Bronchial smooth muscle cell (primary cell): ENCODE measurements at places on chromosomes 4 and X. TPM values are rescaled to one million over a fixed set of nuclear protein-coding genes. Genes with fewer than 3 reads are reported as not detected.

Gene CLDN34
- not detected in 2 replicates for total RNA-seq

Gene C4orf50
- total RNA-seq = not detected in 2 replicates

Gene MAGED4B
- total RNA-seq = 18.3 and 51.6 TPM in 2 replicates

Gene CFP
- 0.17 and 0.47 TPM in 2 replicates for total RNA-seq

Gene CLDN2
- total RNA-seq = not detected in 2 replicates

Gene CABS1
- total RNA-seq = not detected in 2 replicates

Gene PCDH18
- 387 and 423 TPM in 2 replicates for total RNA-seq

Gene RNF175
- total RNA-seq = 0.16 and 1.3 TPM in 2 replicates

Gene SPANXA2
- total RNA-seq = not detected in 2 replicates

Gene SEPTIN6
- total RNA-seq = 9.3 and 9.5 TPM in 2 replicates

Gene CFAP47
- total RNA-seq = under 0.01 TPM in 1 of 2 replicates, not detected in the other

Gene ATP1B4
- not detected in 2 replicates for total RNA-seq

Gene S100P
- total RNA-seq = 0.32 and 1.4 TPM in 2 replicates

Gene ADAM29
- not detected in 2 replicates for total RNA-seq

Gene ARHGAP36
- total RNA-seq = not detected in 2 replicates

Gene CT45A3
- total RNA-seq = not detected in 2 replicates

Gene HPF1
- total RNA-seq = 11.0 and 19.1 TPM in 2 replicates

Gene MAGEB2
- total RNA-seq = not detected in 2 replicates

Gene POLA1
- total RNA-seq = 5.9 and 7.4 TPM in 2 replicates

Gene TLR1
- total RNA-seq = 1.6 and 1.7 TPM in 2 replicates

Gene VCX2
- not detected in 2 replicates for total RNA-seq

Gene GDPD2
- not detected in 2 replicates for total RNA-seq

Gene PTPN13
- 46.8 and 64.7 TPM in 2 replicates for total RNA-seq

Gene GLRA2
- not detected in 2 replicates for total RNA-seq

Gene CXorf49B
- total RNA-seq = not detected in 2 replicates

Gene RIBC1
- total RNA-seq = 0.79 and 1.4 TPM in 2 replicates

Gene ALB
- under 0.01 TPM in 1 of 2 replicates, not detected in the other for total RNA-seq

Gene APLN
- 0.26 and 0.32 TPM in 2 replicates for total RNA-seq

Gene TMSB15A
- 0.43 and 2.0 TPM in 2 replicates for total RNA-seq

Gene INTU
- 4.1 and 5.5 TPM in 2 replicates for total RNA-seq

Gene RADX
- 0.95 and 1.2 TPM in 2 replicates for total RNA-seq

Gene PTCHD1
- total RNA-seq = not detected in 2 replicates

Gene GJB1
- not detected in 2 replicates for total RNA-seq

Gene PDLIM3
- total RNA-seq = 9.5 and 44.7 TPM in 2 replicates

Gene FGF13
- total RNA-seq = 29.3 and 58.0 TPM in 2 replicates

Gene SSX4
- total RNA-seq = not detected in 2 replicates

Gene DCAF12L1
- total RNA-seq = not detected in 2 replicates

Gene RENBP
- 1.1 and 3.0 TPM in 2 replicates for total RNA-seq

Gene PALLD
- 48.2 and 62.4 TPM in 2 replicates for total RNA-seq

Gene IL13RA1
- total RNA-seq = 22.2 and 62.9 TPM in 2 replicates

Gene PAGE5
- total RNA-seq = not detected in 2 replicates

Gene ZNF711
- under 0.01 and 0.69 TPM in 2 replicates for total RNA-seq

Gene LAMP2
- total RNA-seq = 130 and 137 TPM in 2 replicates

Gene SRPK3
- total RNA-seq = 0.32 and 0.43 TPM in 2 replicates

Gene FRG2
- not detected in 2 replicates for total RNA-seq

Gene CRMP1
- under 0.01 and 0.86 TPM in 2 replicates for total RNA-seq

Gene LYAR
- total RNA-seq = 5.0 and 6.0 TPM in 2 replicates

Gene TEC
- total RNA-seq = 0.60 and 0.79 TPM in 2 replicates

Gene UGT2B10
- total RNA-seq = not detected in 2 replicates

Gene CENPE
- 0.52 and 3.8 TPM in 2 replicates for total RNA-seq

Gene CLDN24
- total RNA-seq = not detected in 2 replicates

Gene TMEM31
- not detected in 2 replicates for total RNA-seq

Gene TEX11
- total RNA-seq = not detected in 2 replicates

Gene IL15
- 2.4 and 5.0 TPM in 2 replicates for total RNA-seq

Gene TMEM156
- 0.16 and 0.17 TPM in 2 replicates for total RNA-seq

Gene RAB9B
- total RNA-seq = 0.77 and 1.1 TPM in 2 replicates

Gene CT45A10
- 0.32 TPM in 1 of 2 replicates, not detected in the other for total RNA-seq

Gene NRK
- total RNA-seq = 0.34 and 0.47 TPM in 2 replicates
